Stimulated activated CD4-positive, alpha-beta T cell treated with anti-CD3 and anti-CD28 coated beads, Interleukin-2, amount 100 ng/mL, for 48 hours (primary cell): ENCODE measurements at places on chromosomes 13 and 19.

DNA sequence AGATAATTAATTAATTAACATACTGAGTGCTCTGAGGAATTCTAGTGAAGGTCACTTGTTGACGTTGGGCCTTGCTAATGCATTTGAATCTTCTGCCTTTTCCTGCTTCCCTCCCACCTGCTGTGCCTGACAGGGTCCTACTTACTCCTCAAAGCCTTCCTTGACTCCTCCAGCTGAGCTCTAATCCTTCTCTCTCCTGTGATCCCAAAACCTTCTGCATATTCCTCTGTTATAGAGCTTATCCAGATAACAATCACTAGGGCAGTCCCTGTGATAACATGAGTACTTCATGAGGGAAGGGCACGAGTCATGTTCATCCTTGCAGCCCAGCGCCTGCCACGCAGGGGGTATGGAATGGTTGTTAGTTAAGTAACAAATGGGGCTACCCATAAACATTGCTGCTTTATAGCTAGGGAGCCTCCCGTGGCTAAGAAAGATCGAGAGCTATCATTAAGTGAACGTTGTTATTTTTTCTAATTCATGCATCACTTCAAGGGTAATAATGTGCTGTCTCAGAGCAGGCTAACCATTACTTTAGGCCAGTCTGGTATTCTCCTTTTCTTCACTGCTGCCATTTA is 19.1 kb upstream of the SPATA13 start:
- DNase-seq: no peak

GRCh38 chr13:113791226-113791625 is 32.2 kb downstream of the TMEM255B start:
- DNase-seq: no peak

DNA sequence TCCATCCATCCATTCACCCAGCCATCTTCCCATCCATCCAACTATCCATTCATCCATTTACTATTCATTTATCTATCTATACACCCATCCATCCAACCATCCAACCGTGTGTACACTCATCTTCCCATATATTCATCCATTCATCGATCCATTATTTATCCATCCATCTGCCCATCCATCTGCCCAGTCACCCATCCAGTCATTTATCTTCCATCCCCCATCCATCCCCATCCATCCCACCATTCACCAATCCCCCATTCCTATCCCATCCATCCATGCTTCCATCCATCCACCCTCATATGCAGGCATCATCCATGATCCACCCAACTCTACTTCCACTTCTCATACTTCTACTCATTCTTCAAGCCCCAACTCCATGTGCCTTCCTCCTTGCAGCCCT is 14.0 kb upstream of the HOMER3 start:
- no peak for DNase-seq

DNA sequence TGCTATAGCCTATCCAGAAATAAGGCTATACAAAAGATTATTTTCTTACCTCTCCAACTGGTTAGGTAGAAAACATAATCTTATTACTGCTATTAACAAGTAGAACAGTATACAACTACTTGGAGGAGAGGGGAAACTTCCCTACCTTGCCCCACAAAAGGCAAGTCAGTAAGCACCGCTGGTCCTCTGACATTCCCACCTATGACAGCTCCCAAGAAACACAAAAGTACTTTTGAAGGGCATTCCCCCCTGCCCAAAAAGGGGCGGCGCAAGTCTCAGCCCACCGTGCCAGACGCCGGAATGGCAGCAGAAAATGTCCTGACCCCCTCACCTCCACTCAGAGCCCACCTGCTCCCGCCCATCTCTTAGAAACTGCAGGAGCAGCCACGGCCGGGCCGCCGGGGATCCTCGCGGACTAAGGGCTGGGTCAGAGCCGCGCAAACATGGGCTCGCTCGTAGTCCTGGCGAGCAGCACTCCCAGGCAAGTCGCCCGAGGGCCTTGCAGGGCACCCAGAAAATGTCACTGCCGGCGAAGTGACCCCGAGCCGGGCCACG is 437 bp downstream of the SUCLA2 start:
- peak; percentile 5 for DNase-seq
